ENCODE measurements at places on chromosomes 6 and 20. TPM values are rescaled to one million over a fixed set of nuclear protein-coding genes. Genes with fewer than 3 reads are reported as not detected.

DNA sequence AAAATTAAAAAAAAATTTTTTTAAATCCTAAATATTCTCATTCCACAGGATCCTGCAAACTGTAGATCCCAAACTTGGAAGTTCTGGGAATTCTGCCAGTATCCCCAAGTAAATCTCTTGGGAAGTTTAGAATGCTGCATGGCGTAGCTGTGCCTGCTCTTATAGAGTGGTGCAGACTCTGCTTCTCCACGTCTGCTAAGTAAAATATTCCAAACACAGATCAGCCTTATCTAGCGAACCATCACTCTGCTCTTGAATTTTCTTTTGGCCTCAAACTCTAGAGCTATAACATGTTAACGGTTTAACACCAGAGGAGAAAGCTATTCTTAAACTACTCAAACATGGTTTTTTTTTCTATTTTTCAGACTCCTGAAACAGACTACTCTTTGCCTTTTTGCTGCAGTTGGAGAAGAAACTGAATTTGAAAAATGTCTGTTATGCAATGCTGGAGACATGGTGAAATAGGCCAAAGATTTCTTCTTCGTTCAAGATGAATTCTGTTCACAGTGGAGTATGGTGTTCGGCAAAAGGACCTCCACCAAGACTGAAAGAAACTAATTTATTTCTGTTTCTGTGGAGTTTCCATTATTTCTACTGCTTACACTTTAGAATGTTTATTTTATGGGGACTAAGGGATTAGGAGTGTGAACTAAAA lies 138.5 kb upstream of the AKAP12 start:
- DNase-seq, result no peak

DNA sequence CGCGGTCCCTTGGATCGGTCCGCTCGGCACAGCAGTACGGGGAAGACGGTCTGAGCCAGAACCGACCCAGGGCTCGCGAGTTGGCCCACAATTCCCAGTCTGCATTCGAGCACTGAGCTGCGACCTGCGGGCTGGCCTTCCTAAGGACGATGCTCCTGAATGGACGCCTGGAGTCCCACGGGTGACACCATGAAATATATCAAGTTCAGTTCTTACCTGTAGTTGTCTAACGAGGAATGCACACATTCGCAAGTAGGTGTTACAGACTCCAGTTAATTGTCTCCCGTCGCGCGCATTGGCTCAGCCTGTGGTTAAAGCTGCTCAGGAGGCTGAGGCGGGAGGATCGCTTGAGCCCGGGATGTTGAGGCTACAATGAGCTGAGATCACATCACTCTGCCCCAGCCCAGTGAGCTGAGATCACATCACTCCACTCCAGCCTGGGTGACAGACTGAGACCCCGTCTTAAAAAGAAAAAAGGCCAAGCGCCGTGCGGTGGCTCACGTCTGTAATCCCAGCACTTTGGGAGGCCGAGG lies 802 bp downstream of the PEX7 start:
- DNase-seq, result no peak

Gene C6orf52
- polyA plus RNA-seq, result 3.4 TPM

DNA sequence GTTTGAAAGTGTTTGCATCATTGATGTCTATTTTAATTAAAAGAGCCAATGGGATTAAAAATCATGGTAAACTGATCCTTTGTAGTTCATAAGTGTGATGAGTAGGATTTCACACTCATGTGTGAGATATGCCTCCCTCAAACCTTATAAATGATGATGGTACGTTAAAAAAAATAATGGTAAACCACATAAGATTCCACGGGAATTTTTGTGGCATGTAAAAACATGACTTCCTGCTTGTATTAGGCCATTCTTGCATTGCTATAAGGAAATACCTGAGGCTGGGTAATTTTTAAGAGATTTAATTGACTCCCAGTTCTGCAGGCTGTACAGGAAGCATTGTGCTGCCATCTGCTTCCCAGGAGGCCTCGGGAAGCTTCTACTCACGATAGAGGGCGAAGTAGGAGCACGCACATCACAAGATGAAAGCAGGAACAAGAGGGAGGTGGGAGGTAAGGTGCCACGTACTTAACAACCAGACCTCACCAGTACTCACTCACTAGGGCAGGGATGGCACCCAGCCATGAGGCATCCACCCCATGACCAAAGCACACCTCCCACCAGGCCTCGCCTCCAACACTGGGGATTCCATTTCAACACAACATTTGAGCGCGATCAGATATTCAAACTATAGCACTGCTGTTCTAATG lies 187.6 kb upstream of the QKI start:
- DNase-seq, result no peak

Gene TBXT
- polyA plus RNA-seq, result 0.06 TPM

DNA sequence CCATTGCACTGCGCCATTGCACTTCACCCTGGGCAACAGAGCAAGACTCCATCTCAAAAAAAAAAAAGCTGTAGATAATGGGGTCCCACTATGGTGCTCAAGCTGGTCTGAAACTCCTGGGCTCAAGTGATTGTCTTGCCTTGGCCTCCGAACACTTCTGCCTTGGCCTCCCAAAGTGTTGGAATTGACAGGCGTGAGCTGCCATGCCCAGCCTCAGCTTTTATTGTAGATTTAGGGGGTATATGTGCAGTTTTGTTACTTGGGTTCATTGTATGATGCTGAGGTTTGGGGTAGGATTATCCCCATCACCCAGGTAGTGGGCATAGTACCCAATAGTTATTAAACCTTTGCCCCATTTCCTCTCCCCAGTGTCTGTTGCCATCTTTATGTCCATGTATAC lies 11.4 kb downstream of the HSPA1B start:
- no peak for DNase-seq

Gene TM9SF4
- polyA plus RNA-seq, result 73.0 TPM

Gene RBL1
- polyA plus RNA-seq, result 15.3 TPM

- DNase-seq, result no peak
Measured at GRCh38 chr6:89611666-89612065, 26.9 kb downstream of the LYRM2 start.

- no peak for DNase-seq
Measured at GRCh38 chr20:31608251-31608945, 3.3 kb downstream of the ID1 start.

GRCh38 chr6:87675004-87675681 lies 26.9 kb downstream of the AKIRIN2 start:
- no peak for DNase-seq

Gene PPP1R3D
- 5.5 TPM for polyA plus RNA-seq
